ENCODE measurements at places on chromosomes 6 and 20.

GRCh38 chr20:45771182-45771759 lies 20.4 kb downstream of the WFDC3 start:
- DNase-seq, result peak; percentile 84

- DNase-seq, result no peak
These were observed 40.3 kb upstream of the GFOD1 start for GRCh38 chr6:13527671-13528056.

GRCh38 chr6:123869334-123869733 lies 65.7 kb downstream of the NKAIN2 start:
- no peak for DNase-seq

DNA sequence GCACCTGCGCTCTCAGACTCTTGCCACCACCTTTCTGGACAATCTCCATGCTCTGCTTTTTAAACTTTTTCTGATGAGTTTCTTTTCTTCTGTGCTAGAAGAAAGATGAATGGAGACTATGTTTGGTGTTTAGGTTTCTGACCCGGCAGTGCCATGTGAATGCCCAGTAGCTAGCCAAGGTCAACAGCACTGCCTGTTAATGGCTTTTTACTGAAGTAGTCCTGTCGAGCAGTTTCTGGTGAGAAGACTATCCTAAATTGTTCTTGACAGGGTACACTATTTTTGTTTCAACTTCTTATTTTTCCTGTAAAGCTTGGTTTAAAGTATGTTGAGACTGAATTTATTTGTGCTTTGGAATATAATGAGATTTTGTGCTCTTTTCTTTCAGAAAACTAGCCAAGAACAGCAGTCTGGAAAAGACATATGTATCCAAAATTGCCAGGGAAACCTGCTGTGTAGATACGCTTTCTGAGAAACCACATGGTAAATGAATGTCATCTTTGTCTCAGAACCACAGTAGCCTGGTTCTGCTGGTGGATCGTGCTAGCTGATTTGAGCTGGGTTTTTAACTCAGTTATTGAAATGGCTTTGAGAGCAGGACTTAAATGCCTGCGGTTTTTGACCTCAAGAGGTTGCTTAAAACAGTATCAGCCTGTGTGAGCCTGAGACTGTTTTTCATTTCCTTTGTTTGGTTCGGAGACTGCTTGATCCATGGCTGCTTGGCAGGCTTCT lies 48.1 kb downstream of the KCNS1 start:
- DNase-seq, result peak; percentile 97

GRCh38 chr6:147055821-147056392 lies 148.3 kb upstream of the STXBP5 start:
- no peak for DNase-seq

DNA sequence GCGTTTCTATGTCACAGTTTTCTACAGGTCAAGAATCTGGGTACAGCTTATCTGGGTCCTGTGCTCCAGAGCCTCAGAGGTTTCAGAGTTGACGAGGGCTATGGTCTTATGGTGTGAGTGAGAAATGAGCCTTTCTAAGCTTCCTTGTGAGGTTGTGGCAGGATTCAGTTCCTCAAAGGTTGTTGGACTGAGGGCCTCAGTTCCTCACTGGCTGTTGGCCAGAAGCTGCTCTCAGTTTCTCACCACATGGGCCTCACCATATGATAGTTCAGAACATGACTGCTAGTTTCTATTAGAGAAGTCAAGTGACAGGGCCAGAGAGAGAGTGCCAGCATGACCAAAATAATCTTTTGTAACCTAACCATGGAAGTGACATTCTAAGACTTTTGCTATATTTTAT lies 96.1 kb downstream of the NUS1 start:
- no peak for DNase-seq

- no peak for DNase-seq
These were observed 282.7 kb upstream of the PRDM1 start for GRCh38 chr6:105803442-105803841.

GRCh38 chr20:36116807-36117441 lies 37.6 kb upstream of the EPB41L1 start:
- peak; percentile 35 for DNase-seq

DNA sequence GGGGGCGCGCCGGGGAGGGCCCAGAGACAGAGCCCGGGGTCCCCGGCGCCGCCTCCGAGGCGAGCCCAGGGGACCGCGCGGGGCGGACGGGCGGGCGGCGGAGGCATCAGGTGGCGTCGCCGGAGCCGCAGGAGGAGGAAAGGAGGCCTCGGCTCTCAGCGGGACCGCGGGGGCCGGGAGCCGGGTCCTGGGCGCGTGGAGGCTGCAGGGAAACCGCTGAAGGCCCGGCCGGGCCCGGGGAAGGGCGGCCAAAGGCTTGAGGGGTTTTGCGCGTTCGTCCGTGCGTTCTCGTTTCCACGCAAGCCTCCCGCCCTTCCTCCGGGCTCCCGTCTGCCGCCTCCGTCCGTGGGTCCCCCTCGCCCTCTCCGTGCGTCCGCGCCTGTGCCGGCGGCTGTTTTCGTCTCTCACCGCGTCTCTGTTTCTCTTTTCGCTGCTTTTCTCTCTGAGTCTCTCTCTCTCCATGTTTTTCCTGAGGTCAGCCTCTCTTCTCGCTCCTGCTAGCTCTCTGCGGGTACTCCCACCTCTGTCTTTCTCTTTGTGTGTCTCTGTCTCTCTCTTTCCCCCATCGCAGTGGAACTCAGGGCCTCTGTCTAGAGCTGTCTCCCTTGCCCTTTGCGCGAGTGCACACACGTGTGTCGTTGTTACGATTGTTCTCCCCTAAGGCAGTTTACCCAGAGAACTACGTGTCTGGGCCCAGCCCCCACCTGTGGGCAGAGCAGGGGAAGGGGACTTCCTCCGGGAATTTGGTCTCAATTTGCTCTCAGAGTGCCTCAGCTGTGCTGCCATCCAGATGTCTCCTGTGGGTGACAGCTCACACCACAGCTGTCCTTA lies 2.1 kb downstream of the IRF4 start:
- DNase-seq, result no peak

DNA sequence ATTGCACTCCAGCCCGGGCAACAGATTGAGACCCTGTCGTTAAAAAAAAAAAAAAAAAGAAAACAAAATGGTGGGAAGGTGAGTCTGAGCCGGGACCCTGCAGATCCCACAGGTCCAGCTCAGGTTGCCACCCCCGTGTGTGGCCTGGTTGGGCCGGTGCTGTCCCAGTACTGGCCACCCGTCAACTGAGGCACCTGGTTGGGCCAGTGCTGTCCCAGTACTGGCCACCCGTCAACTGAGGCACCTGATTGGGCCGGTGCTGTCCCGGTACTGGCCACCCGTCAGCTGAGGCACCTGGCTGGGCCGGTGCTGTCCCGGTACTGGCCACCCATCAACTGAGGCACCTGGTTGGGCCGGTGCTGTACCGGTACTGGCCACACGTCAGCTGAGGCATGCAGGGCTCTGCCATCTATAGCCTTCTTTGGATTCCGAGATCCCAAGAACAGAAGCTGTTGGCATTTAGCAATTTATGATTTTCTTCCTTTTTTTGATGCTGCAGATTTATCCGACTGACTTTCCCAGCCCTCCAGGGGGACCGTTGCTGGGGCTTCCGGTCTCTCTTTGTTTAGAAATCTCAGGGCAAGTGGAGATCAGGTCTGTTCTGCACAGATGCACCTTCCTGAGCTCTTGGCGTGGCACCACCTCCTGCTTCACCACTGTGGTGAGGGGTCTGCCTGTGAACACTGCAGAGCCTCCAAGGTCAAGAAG lies 113.8 kb downstream of the SYCP2 start:
- DNase-seq, result no peak

GRCh38 chr6:8953310-8953709 lies 518.0 kb upstream of the SLC35B3 start:
- DNase-seq, result no peak

- DNase-seq, result no peak
These were observed 672.0 kb downstream of the RNF144B start for GRCh38 chr6:19059102-19059501.

DNA sequence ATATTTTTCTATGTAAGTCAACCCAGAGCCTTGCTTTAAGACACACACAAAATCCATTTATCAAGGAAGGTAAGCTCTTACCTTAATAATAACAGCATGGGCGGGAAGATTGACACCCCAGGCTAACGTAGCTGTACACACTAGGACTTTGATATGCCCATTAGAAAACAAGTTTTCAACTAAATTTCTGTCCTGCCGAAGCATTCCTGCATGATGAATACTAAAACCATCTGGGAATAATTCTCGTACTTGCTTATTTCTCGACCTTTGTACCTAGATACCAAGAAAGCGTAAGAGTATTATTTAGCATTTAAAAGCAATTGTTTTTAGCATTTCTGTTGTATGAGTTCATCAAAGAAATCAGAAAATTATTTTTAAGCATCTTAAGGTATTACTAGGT lies 197.5 kb upstream of the SIM1 start:
- no peak for DNase-seq

- peak; percentile 97 for DNase-seq
These were observed at the start of gene HINT3 for GRCh38 chr6:125956506-125957390. HINT3 (plus strand) TSS chr6:125956770; CDS start chr6:125956978, 208 bp downstream.

GRCh38 chr20:49291200-49291599 lies 13.3 kb upstream of the ZNFX1 start:
- no peak for DNase-seq

DNA sequence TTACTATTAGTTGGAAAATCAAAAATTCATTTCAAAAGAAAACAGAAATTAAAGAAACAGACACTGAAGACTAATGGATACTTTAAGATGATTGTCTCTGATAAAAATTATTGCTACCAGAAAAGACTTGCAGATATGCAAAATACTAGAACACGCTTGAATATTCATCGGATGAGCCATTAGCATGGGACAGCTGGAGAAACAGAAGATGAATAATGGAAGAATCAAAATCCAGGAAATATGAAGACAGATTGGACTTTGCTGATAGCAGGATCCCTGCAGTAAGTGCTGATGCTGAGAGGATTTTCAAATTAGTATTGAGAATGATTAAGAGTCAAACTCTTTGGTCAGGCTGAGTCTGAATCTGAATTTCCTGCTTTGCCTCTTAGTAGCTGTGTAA lies 169.4 kb downstream of the EYS start:
- DNase-seq, result no peak

GRCh38 chr6:152002306-152002705 lies 194.8 kb downstream of the ESR1 start:
- DNase-seq, result no peak

DNA sequence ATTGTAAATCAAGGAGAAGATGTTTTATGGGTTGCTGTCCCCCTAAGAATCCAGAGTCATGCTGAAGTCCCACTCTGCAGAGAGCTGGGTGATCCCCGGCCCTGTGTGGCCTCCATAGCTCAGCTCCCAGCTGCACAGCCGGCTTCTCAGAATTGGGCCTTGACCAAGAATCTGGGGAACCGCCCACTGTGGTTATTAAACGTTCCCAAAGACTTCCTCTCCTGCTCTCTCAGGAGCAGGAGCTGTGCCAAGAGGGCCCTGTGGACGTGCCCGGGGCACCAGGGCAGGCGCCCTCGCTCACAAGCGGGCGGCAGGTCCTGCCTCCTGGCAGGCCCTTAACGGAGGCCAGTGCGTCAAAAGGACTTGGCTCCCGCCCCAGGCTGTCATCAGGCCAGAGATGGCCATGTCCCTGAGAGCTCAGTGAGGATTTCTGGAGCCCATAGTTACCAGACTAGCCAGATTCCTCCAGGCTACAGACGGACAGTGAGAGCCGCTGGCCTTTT lies 30.4 kb downstream of the ZC3H12D start:
- DNase-seq, result peak; percentile 88

GRCh38 chr6:149261364-149262040 lies 56.0 kb upstream of the TAB2 start:
- DNase-seq, result no peak

DNA sequence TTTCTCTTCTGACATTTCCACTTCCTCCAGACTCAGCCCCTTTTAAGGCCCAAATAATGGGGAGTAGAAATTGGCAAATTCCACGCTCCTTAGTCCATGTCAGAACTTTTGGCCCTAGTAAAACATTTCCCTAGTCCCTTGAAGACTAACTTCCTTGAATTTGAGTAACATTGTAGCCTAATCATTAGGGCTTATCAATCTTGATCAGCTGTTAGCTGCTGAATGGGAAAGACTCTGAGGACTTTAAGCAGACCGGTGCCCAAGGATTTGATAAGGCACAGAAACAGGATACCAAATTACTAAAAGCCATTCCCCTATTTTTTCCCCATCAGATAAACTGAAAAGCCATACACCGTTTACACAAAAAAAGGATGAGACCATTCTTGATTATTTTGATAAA lies 37.0 kb upstream of the ECI2 start:
- DNase-seq, result no peak

DNA sequence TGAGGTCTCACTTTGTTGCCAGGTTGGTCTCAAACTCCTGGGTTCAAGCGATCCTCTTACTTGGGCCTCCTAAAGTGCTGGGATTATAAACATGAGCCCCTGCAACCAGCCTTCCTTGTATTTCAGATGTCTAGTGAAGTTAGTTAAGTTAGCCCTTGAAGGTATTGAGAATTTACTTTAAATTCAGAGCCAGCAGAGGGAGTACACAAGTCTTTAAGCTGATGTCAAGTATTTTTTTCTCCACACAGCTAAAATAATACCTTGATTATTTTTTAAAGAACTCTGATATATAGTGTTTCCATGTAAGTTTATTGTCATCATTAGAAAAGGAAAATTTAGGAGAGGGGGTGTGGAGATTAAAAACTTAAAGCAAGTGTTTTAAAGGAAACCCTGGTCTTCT lies 9.8 kb downstream of the FOXO3 start:
- no peak for DNase-seq

DNA sequence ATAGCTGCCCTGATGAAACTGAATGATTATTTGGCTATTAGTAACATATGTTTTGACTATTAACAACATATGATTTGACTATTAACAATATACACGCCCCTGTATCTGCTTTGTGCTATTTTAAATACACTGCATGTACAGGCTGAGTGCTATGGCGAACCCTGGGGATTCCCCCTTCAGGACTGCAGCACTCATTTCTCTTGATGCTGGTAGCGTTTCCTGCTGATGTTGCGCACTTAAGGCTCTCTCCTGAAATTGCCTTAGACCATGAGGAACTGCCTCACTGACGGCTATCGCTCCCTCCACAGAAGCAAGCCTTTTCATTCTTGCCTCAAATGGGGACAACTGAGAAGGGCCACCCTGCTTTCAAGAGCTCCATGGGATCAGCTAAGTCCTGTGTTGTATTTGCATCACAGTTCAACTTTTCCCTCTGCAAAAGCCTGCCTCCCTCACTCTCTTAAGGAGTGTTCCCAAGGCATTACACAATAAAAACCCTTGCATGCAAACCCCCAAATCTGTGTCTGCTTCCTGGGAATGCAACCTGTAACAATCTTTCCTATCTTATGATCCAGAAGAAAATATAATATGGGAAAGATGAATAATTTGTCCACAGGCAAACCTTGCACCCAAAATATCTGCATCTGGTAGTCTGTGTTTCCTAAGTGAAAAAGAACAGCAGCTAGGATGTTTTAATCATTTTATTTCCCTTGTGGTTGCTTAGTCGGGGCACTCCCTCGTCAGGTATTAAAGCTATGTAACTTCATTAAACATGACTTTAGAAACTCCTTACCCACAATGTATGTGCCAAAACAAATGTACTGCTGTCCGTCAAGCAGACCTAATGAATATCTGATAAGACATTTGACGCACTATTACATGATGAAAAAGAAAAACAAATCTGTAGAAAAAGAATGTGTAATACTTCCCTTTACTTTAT lies 456.4 kb downstream of the COL12A1 start:
- peak; percentile 31 for DNase-seq

Data from fibroblast of lung (primary cell).